T-helper 22 cell (primary cell): ENCODE measurements at places on chromosomes 7 and 10.

DNA sequence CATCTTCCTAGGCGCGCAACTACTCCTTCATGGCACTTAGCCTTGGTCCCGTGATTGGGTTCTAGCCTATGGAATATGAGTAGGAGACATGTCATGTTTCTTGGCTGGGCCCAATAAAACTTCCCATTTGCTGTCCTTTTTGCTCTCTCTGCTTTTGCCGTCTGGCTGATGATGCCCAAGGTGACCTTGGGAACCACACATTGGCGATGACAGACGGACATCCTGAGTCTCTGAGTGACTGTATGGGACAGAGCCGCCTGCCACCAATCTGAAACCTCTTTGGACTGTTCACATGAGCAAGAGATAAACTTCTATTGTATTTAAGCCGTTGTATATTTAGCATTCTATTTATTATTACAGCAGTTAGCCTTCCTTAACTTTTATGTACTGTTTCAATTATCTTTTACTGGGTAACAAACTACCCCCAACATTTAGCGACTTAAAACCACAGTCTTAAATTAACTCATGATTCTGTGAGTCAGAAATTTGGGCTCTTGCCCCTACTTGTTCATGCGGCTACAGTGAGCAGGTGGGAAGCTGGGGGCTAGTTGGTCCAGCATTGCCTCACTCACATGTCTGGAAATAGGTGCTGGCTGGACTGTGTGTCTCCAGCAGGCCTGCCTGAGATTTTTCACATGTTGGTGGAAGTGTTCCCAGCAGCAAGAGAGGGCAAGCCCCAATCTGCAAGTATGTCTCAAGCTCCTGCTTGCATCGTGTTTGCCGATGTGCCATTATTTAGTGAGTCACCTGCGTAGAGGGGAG lies 71.7 kb downstream of the NOD1 start:
- no peak for DNase-seq

GRCh38 chr7:36999626-37000485 lies 275.6 kb upstream of the AOAH start:
- DNase-seq = no peak

- DNase-seq = no peak
Measured at GRCh38 chr7:11737723-11738122, 94.3 kb downstream of the THSD7A start.

DNA sequence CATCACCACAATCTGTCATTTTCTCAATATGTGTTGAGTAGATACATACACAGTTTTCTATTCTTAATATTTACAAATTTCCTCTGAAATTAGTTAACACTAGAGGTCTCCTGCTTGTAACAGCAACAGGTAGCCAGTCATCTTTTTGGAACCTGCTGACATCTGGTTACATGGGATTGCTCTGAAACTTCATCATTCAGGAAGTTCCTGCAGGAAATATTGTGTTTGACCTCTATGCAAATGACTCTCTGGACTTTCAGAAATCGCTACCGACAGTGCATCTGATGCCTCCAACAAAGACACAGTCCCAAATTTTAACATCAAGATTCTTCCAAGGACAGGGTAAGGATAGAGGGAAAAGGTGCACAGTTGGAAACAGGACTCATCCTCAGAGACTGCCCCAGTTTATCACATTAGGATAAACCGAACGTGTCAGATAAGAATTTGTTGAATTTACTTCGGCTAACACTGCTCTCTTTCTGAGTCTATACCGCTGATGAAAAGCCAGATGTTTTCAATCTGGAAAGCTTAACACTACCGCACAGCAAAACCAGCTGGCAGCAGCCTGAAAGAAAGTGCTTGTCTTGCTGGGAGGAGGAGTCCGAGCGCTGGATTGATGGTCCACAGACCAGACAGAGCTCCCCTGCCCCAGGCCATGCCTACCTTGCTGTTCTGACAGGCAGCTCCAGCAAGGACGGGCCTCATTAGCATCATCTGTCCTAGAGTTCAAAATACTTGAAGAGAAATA lies 633.4 kb downstream of the PARD3 start:
- no peak for DNase-seq

GRCh38 chr7:130970196-130970595 lies 236.2 kb upstream of the KLF14 start:
- no peak for DNase-seq

- no peak for DNase-seq
Measured at GRCh38 chr7:73530800-73531199, 8.7 kb upstream of the BAZ1B start.

DNA sequence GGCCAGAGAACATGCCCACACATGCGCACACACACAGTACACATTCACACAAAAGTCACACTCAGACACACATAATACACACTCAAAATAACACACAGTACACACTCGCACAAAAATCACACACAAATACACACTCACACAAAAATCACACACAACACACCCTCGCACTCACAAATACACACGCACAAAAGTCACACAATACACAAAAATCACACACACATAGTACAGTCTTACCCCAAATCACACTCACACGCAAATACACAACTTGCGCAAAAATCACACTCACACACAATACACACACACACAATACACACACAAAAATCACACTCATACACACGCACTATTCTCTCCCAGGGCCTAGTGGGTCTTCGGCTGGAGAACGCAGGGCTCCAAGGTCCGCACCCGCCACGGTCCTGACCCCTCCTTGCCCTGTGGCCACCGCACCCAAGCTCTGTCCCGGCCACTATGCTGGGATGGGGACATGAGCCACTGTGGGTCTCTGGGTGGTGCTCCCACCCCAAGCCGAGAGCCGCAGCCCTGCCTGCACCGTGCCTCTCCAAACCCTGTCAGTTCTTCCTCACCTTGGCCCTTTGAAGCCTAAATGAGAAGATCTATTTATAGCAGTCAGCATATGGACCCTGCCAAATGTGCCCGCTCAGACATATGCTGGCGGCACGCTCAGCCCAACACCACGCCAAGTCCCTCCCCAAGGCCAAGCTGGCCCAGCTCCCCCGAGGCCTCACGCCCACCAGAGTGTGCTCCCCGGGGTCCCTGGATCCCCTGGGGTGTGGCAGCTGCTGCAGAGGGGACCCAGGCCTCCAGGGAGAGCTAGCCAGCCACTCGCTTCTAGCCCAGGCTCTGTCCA lies 55.9 kb downstream of the ELFN1 start:
- no peak for DNase-seq

GRCh38 chr10:133327651-133328357 lies 8.9 kb downstream of the CALY start:
- DNase-seq = no peak

GRCh38 chr7:24336461-24336860 lies 52.5 kb downstream of the NPY start:
- no peak for DNase-seq

DNA sequence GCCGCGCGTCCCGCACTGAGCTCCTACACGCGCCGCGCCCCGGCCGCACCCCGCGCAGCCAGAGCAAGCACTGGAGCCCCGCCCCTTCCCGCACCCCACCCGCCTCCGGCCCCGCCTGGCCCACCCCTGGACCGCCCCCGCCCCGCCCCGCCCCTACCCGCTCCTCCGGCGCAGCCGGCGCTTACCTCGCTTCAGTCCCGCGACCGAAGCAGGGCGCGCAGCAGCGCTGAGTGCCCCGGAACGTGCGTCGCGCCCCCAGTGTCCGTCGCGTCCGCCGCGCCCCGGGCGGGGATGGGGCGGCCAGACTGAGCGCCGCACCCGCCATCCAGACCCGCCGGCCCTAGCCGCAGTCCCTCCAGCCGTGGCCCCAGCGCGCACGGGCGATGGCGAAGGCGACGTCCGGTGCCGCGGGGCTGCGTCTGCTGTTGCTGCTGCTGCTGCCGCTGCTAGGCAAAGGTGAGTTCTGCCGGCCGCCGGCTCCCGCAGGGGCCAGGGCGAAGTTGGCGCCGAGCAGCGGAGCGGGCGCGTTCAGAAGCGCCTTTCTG lies at the start of gene RET:
RET (plus strand) TSS at position 194 of the 545 bp plus-strand sequence; CDS start at position 384, 190 bp downstream.
- no peak for DNase-seq

DNA sequence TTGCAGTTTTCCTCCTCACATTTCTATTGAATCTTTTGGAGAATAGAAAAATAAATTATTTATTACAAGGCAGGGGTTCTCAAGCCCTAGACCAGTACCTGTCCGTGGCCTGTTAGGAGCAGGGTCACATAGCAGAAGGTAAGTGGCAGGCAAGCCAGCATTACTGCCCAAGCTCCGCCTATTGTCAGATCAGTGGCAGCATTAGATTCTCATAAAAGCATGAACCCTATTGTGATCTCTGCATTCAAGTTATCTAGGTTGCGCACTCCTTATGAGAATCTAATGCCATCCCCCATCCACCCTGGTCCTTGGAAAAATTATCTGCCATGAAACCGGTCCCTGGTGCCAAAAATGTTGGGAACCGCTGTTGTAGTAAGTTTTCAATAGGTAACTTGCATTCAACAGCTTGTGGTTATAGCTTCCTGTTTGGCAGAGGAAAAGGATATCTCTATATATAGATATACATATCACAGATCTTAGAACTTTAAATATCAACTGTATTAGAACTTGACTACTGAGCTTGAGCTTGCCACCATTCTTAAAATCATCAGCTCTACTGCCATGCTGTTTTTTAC lies 165.1 kb downstream of the AHR start:
- no peak for DNase-seq

DNA sequence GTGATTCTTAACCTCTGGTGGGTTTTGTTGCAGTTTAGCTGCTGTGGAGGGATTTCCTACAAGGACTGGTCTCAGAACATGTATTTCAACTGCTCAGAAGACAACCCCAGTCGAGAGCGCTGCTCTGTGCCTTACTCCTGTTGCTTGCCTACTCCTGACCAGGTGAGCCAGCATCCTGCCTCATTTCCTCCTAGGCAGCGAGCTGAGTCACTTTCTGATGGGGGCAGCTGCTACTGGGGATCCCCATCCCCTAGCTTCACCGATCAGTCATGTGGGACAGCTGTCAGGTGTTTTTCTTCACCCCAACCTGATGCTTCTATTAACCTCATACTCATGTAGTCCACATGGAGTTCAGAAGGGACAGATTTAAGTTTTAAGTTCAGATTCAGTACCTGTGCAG lies 21.7 kb upstream of the SMO start:
- no peak for DNase-seq

DNA sequence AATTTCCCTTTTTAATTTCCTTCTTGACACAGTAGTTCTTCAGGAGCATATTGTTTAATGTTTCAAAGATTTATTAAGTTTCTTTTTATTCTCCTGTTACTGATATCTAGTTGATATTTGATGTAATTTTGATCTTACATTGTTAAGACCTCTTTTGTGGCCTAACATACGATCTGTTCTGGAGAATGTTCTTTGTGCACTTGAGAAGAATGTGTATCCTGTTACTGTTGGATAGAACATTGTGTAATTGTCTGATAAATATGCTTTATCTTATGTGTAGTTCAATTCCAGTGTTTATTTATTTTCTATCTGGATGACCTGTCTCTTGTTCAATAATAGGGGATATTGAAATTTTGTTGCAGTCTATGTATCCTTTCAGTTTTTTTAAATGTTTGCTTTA lies 106.7 kb downstream of the ITGB1 start:
- no peak for DNase-seq

GRCh38 chr10:126252884-126253610 lies 135.2 kb downstream of the ADAM12 start:
- DNase-seq = no peak

- no peak for DNase-seq
Measured at GRCh38 chr10:72816565-72816964, 77.0 kb upstream of the OIT3 start.

GRCh38 chr7:144416341-144416740 lies 12.8 kb upstream of the NOBOX start:
- no peak for DNase-seq
